ENCODE measurements at places on chromosomes 6 and 20. TPM values are rescaled to one million over a fixed set of nuclear protein-coding genes. Genes with fewer than 3 reads are reported as not detected.

The CYP39A1 gene
- 3.0 TPM for polyA plus RNA-seq

The DBNDD2 gene
- polyA plus RNA-seq = 21.2 TPM

The CSNK2B gene
- polyA plus RNA-seq = 116 TPM

The LKAAEAR1 gene
- polyA plus RNA-seq = not detected

The CLPSL1 gene
- not detected for polyA plus RNA-seq

The PLA2G7 gene
- polyA plus RNA-seq = 0.19 TPM

The BMP6 gene
- 0.40 TPM for polyA plus RNA-seq

The SIRPB2 gene
- polyA plus RNA-seq = 0.80 TPM

The SEMG1 gene
- not detected for polyA plus RNA-seq

The SAMD10 gene
- 5.6 TPM for polyA plus RNA-seq

The DEFB110 gene
- polyA plus RNA-seq = not detected

The FOXA2 gene
- 15.6 TPM for polyA plus RNA-seq

GRCh38 chr20:45867136-45867818 is 9.9 kb downstream of the ZSWIM3 start:
- no peak for DNase-seq

GRCh38 chr20:3483309-3483708 is 12.5 kb downstream of the ATRN start:
- DNase-seq = no peak

DNA sequence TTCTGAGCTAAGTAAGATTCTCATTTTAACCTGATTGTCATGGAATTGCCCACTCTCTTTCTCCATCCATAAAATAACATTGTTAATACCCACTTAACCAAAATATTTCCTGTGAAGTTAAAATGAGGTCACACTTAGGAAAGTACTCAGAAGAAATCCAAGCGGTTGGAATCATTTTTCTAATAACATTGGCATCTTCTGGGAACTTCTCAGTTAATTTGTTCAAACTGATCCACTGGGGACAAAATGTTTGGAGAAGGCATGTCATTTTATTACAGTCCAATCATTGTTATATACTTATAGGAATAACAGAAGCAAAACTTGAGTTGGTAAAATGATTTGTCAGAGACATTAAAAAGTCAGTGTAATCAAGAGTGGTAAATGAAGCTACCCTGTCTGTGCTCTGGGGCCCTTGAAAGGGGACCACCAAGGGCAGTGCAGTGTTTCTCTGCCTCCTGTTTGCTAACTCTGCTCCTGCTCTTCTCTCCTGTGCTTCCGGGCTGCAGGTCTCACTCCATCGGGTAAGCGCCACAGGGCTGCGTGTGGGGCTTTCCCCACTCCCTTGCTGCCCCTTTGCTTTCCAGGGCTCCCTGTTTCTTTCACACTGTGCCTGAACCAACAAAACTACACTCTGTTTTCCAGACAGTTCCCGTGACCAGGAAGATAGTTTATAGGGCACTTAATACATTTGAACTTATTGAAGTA is 50.1 kb downstream of the HDDC2 start:
- no peak for DNase-seq

- DNase-seq = peak; percentile 75
These were observed 140.4 kb downstream of the UST start for GRCh38 chr6:148887181-148887580.

DNA sequence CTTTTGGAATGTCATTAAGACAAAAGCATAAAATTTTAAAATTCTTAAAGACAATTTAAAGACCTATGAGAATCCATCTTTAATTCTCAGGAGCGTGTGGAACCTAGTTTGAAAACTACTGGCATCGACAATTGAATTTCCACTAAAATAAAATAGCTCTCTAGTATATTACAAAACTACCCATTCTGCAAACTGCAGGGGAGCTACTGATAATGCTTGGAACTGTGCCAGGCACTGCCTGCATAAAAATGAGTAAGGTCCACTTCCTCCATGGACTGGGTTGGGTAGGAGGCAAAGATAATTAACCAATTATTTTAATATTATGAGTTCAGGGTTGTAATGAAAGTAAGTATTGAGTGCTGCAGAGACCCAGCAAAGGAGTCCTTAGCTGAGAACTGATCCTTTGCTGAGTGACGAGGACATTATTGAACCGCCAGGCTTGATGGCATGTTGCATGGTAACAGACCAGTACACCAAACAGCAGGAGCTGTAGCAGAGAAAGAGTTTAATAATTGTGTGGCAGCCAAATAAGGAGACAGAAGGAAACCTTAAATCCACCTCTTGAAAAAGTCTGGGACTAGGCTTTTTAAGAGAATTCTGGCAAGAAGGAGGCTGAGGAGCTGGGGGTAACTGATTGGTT is 261.3 kb downstream of the ESR1 start:
- no peak for DNase-seq

GRCh38 chr20:62918147-62918546 is 8.2 kb downstream of the DIDO1 start:
- DNase-seq = no peak

DNA sequence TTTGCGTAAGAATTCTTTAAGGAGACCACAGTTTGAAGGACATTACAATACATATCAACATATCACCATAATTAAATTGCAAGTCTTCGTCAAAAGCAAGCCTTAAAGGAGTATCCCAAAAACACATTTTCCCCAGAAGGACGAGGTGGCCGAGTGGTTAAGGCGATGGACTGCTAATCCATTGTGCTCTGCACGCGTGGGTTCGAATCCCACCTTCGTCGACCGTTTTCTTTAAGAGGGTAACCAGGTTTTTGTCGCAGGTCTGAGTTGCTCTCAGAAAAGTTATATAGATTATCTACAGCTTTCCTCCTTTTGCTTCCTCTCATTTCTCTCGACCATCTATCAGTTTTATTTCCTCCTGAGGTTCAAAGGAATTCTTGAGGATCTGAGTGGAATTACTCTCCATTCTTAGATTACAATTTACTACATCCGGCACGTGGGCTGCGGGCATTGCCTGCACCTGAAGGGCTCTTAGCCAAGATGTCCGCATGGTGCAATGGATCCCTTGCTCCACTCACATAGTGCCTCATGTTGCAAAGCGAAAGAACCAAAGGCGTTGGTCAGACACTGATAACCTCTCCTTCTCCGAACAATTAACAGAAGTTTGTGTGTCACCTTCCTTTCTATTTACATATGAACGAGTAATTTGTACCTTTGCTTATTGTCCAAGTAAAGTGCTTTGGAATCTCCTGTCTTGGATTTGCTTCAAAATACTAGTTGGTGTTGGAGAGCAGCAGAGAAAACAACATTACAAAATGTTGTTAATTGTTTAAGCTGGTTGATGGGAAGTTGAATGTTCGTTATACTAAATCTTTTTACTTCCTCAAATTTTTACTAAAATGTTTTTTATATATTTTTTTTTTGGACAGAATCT is 14.0 kb downstream of the POM121L2 start:
- no peak for DNase-seq

GRCh38 chr20:32702706-32703425 is 29.1 kb upstream of the C20orf203 start:
- DNase-seq = no peak

GRCh38 chr20:14491436-14491835 is 154.0 kb upstream of the FLRT3 start:
- no peak for DNase-seq

DNA sequence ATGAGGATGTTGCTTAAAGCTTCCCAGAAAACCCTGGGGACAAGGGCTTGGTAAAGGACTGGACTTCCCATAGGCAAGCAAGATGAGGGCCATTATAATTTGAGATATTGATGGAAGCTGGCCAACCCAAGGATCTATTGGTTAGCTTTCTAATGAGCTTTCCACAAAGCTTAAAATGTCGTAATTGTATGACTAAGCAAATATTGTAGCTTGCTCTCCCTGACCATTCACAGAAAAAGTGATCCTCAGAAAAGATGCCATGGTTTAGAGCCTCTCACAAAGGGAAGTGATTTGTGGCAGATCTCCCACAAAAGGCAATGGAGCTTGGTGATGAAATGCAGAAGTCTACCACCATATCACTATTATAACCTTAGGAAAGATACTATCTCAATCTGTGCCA is 13.6 kb downstream of the IL17F start:
- no peak for DNase-seq

- no peak for DNase-seq
These were observed 226.2 kb downstream of the SYNDIG1 start for GRCh38 chr20:24695529-24696225.

- DNase-seq = no peak
These were observed 151.4 kb upstream of the LAMA2 start for GRCh38 chr6:128731249-128732165.

GRCh38 chr6:3381233-3381921 is 75.5 kb downstream of the SLC22A23 start:
- no peak for DNase-seq

GRCh38 chr20:2602046-2602735 is 50.2 kb upstream of the NOP56 start:
- DNase-seq = no peak

- no peak for DNase-seq
These were observed 9.3 kb upstream of the MAK start for GRCh38 chr6:10847684-10848083.

- no peak for DNase-seq
These were observed 38.9 kb downstream of the MGME1 start for GRCh38 chr20:18007534-18008292.

GRCh38 chr6:33172688-33173534 is 19.4 kb downstream of the COL11A2 start:
- DNase-seq = no peak

- no peak for DNase-seq
These were observed 4.9 kb downstream of the ADGRB3 start for GRCh38 chr6:68639826-68640490.

DNA sequence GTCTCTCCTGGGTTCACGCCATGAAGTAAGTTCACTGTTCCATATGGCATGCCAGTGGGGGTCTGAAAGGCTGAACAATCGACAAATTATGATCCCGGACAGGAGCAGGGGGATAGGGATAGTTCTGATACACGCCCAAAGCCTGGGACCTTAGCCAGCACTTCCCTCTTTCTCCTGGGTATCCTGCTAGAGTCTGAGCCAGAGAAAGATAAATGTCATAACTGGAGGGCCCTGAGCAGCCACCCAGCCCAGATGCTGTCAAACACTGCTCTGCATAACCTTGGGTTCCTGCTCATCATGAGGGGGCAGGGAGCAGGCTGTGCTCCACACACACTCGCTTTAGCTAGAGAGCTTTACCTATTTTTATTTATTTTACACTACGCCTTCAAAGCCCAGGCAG is 12.3 kb downstream of the EDEM2 start:
- no peak for DNase-seq

Data from pancreas (tissue), 10 donors.